ENCODE measurements at places on chromosomes 5 and 9.

- DNase-seq, result no peak
Measured at GRCh38 chr9:103397868-103398600, 402.9 kb downstream of the CYLC2 start.

DNA sequence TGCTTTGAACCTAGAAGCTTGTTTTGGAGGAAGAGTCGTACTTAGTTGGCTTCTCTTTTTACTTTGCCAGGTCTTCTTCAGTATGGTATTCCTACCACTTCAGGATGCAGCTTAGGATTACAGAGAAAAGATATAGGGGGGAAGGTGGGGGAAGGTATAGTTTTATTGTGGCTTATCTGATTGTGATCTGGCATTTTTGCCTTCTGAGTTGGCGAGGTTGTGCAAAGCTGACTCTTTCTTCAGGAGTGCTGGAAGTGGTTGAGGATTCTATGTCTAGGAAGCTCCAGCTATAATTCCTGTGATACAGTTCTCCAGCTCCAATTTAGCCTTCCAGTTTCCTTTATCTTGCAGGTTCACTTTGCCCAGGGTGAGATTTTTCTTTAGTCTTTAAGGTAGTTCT, 7.0 kb downstream of the CDC42SE2 start:
- DNase-seq, result no peak

- DNase-seq, result peak; percentile 54
Measured at GRCh38 chr9:113548221-113549041, 84.9 kb downstream of the RGS3 start.

DNA sequence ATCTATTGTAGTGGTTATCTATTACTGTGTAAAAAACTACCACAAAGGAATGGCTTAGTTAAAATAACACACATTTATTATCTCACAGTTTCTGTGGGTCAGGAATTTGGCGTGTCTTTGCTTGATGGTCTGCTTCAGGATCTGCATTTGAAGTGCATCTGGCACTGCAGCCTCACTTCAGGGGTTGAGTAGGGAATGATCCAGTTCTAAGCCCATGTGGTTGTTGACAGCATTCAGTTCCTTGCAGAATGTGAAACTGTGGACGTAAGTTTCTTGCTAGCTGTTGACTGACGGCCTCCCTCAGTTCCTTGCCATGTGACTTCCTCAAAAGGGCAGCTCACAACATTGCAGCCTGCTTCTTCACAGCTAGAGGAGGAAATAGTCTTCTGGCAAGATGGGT, 2.1 kb upstream of the OGN start:
- DNase-seq, result no peak

DNA sequence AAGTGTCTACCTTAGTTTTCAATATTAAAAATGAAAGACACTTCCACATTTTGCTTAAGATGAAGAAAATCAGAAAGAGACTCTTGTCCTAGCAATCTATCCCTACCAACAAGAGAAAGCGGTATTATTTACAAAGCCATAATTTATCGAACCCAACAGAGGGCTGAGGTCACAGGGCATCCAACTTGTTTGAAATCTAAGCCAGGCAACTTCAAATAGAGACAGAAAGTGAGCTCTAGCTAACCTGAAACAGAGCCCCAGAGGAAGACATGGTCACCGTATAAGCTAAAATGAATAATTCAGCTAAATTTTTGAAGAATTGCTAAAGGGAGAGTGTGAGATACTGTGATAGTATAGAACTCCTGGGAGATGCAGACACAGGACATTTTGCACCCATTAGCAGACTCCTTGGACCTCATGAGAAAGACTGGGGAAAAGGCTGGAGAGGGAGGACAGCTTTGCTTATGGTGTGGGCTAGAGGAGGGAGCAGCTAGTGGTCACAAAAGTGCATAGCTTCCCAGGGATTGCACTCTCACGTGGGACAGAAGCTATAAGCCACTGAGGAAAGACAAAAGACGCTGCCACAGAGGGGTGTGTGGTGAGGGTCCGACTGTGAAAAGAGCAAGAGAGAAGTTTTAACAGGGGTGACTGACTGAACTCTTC, 624.2 kb upstream of the GRIN3A start:
- DNase-seq, result no peak

- no peak for DNase-seq
Measured at GRCh38 chr5:59955241-59955640, 61.7 kb upstream of the PDE4D start.

- no peak for DNase-seq
Measured at GRCh38 chr5:3534997-3535396, 60.6 kb upstream of the IRX1 start.
